GM23248 (cell line): ENCODE measurements at places on chromosomes 2 and 18. TPM values are rescaled to one million over a fixed set of nuclear protein-coding genes. Genes with fewer than 3 reads are reported as not detected.

The GKN2 gene
- total RNA-seq = not detected in 2 replicates

The HOXD8 gene
- total RNA-seq = 23.4 and 27.8 TPM in 2 replicates

The POTEC gene
- total RNA-seq = not detected in 2 replicates

DNA sequence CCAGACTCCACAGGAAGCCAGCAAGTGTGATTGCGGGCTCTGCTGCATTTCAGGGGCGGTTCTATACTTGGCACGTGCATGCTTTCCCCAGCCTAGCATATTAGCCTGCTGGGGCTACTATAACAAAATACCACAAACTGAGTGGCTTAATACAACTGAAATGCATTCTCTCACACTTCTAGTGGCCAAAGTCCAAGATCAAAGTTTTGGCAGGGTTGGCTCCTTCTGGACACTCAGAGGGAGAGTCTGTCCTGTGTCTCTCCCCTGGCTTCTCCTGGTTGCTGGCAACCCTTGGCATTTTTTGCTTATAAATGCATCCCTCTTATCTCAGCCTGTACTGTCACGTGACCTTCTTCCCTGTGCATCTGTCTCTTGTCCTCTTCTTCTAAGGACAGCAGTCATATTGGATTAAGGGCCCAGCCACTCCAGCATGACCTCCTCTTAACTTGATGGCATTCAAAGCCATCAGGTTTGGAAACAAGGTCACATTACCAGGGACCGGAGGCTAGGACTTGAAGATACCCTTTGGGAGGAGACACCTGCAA lies 138.7 kb downstream of the RNF152 start:
- H3K27me3 ChIP-seq = no peaks in the 10 kb centered on the region
- no peak overlapping the region for H3K27ac ChIP-seq
- no peaks in the 10 kb centered on the region for H3K4me1 ChIP-seq
- no peaks in the 10 kb centered on the region for H3K36me3 ChIP-seq
- no peak overlapping the region for H3K4me3 ChIP-seq
- no peak for DNase-seq

- H3K4me3 ChIP-seq = no peak overlapping the region
- H3K27me3 ChIP-seq = no peaks in the 10 kb centered on the region
- H3K36me3 ChIP-seq = no peaks in the 10 kb centered on the region
- no peaks in the 10 kb centered on the region for H3K4me1 ChIP-seq
- peak; percentile 77 for DNase-seq
- no peak overlapping the region for H3K27ac ChIP-seq
Measured at GRCh38 chr2:101349893-101350662, 37.2 kb downstream of the CREG2 start.

DNA sequence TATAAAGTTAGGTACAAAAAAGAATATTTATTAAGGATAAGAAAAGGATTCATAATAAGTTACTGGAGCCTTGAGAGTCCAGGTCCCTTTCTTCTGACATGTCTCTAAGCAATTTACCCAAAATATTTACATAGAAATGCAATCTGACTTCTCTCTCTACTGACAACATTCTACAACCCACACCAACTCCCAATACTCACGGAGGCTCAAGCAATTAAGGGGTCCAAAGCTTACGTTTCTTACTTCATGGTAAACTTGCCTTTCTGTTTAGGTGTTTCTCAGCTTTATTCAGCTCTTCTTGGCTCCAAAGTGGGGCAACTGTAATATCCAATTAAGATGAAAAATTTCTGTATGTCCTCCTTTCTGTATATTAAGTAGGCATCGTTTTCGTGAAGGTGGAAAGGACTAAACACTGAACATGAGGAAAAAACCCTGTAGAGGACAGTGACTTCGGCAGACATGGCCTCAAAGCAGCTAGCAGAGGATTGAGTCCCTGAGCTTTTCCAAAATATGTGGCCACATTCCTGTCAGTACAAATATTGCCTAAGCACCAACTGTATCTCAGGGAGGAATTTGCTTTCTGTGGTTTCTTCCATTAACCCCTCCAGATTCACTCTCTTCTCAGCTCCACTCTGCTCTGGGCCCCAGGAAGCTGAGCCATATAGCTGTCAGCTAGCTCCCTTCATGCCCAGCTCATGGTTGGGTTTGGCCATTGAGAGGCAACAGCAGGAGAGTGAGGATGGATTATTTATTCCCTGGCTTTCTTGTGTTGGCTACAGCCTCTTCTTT lies 67.9 kb upstream of the GLS start:
- peaks cover 36% of the 10 kb centered on the region for H3K4me1 ChIP-seq
- no peaks in the 10 kb centered on the region for H3K27me3 ChIP-seq
- no peaks in the 10 kb centered on the region for H3K36me3 ChIP-seq
- no peak overlapping the region for H3K4me3 ChIP-seq

DNA sequence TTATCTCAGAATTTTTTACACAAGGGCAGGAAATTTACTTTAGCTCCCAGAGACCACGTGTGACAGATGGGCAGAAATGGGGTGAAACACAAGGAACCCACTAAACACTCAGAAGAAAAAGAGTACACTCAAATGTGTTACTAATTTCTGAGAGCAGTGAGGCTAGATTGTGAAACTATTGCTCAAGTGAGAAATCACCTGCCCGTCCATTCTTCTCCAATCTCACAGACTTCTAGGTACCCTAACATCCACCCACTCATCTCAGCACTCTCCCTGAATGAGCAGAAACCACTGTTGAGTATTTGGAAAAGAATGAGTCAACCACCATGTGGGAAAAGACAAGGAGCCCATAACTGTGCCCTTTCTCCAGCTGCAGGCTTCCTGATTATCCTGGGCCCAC lies 293.0 kb upstream of the CDH2 start:
- no peak overlapping the region for H3K4me3 ChIP-seq
- no peaks in the 10 kb centered on the region for H3K4me1 ChIP-seq
- DNase-seq = peak; percentile 7
- H3K27ac ChIP-seq = no peak overlapping the region
- no peaks in the 10 kb centered on the region for H3K36me3 ChIP-seq
- no peaks in the 10 kb centered on the region for H3K27me3 ChIP-seq

- peak; percentile 33 for DNase-seq
- H3K27me3 ChIP-seq = no peaks in the 10 kb centered on the region
- H3K4me3 ChIP-seq = peak overlapping the region; percentile 36
- H3K27ac ChIP-seq = peak overlapping the region; percentile 19; the same call in 1 of the 2 replicates
- no peaks in the 10 kb centered on the region for H3K36me3 ChIP-seq
Measured at GRCh38 chr18:24986666-24987302, 365.2 kb downstream of the ZNF521 start.

- no peaks in the 10 kb centered on the region for H3K36me3 ChIP-seq
- no peak overlapping the region for H3K27ac ChIP-seq
- peak; percentile 59 for DNase-seq
- H3K4me3 ChIP-seq = no peak overlapping the region
- peaks cover 22% of the 10 kb centered on the region for H3K4me1 ChIP-seq
- no peaks in the 10 kb centered on the region for H3K27me3 ChIP-seq
Measured at GRCh38 chr2:75053484-75054112, 95.2 kb downstream of the POLE4 start.
